ENCODE measurements at places on chromosomes 6 and 20.
A peak's percentile ranks its signal among the peaks of the same experiment; 100 is the strongest.

GRCh38 chr6:165676435-165677068 is 13.5 kb upstream of the PDE10A start:
- H3K4me3 ChIP-seq: no peak overlapping the region
- peak overlapping the region; percentile 27 for H3K27ac ChIP-seq
- H3K4me1 ChIP-seq: peaks cover 10% of the 10 kb centered on the region
- peak; percentile 61 for DNase-seq

DNA sequence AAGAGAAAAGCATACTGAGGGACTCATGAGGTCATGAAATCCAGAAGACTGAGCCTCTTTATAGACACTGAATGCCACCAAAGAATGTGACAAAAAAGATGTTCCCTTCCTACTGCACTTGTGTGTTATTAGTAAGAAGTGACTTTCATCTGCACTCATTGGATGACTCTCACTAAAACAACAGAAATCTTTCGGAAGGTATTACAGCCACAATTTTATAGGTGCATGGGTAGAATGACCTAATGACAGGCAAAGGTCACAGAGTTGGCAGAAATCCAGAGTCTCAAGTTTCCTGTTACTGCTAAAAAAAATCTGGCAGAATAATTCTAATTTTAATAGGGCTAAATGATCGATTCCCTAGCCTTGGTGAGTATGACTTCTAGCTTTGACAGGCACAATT is 13.3 kb downstream of the PKHD1 start:
- H3K27me3 ChIP-seq: peaks cover 13% of the 10 kb centered on the region
- H3K4me1 ChIP-seq: no peaks in the 10 kb centered on the region
- H3K36me3 ChIP-seq: no peaks in the 10 kb centered on the region
- no peak for DNase-seq

DNA sequence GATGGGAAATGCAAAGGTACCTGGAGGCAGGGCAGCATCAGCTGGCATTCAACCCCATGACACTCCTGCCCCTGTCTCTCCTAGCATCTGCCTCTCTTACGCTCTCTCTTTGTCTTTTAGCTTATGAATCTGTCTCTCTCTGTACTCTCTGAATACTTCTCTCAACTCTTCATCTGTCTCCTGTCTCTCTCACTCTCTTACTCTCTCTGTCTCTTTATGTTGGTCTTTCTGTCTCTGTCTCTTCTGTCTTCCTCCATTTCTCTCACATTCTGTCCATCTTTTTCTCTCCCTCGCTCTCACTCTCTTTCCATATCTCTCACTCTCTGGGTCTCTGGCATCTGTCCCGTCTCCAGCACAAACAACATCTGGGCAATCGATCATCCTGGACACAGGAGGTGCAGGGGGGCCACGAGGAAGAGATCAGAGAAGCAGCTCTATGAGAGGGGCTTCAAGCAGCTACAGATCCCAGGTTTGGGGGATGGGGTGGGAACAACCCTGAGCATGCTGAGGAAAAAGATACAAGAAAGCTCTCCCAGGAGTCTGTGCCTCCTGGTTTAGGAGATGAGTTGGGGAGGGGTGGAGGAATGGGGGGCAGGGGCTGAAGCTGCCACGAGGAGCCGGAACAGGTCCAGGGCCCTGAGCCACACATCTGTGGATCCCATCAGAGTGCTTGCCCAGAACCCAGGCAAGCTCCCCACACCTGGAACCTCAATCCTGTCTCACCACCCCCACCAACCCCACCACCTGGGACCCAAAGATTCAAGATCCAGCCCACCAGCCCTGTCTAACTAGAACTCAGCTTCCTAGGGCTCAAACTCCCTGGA is 2.4 kb downstream of the COL11A2 start:
- H3K27me3 ChIP-seq: peaks cover 6% of the 10 kb centered on the region
- no peak overlapping the region for H3K27ac ChIP-seq
- peaks cover 33% of the 10 kb centered on the region for H3K4me1 ChIP-seq
- H3K4me3 ChIP-seq: no peak overlapping the region
- peaks cover 9% of the 10 kb centered on the region for H3K36me3 ChIP-seq
- no peak for DNase-seq

- H3K27me3 ChIP-seq: no peaks in the 10 kb centered on the region
- no peak overlapping the region for H3K4me3 ChIP-seq
- peaks cover 73% of the 10 kb centered on the region for H3K36me3 ChIP-seq
- no peak for DNase-seq
- no peak overlapping the region for H3K27ac ChIP-seq
- no peaks in the 10 kb centered on the region for H3K4me1 ChIP-seq
Measured at GRCh38 chr6:111278731-111279130, 191.4 kb downstream of the SLC16A10 start.

GRCh38 chr6:125233202-125233601 is 68.6 kb downstream of the HDDC2 start:
- H3K36me3 ChIP-seq: no peaks in the 10 kb centered on the region

Measured in left ventricle myocardium inferior (tissue), 1 donor.